ENCODE measurements at places on chromosomes 1 and 21.
A peak's percentile ranks its signal among the peaks of the same experiment; 100 is the strongest.

- no peak for DNase-seq
These were observed 65.4 kb upstream of the SMYD2 start for GRCh38 chr1:214215583-214215982.

DNA sequence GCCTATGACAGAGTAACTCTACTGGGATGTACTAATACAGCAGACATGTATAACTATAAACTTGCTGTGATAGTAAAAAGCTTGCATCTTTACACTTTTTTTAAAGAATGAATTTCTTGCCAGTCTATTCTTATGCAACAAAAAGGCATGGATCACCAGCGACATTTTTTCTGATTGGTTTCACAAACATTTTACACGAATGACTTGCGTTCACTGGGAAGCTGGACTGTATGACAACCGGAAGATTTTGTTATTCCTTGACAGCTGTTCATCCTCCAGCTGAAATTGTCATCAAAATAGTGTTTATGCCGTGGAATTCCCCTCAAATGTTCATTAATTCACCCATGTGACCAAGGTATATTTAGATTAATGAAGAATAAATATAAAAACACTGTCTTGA lies 131.0 kb downstream of the XPR1 start:
- DNase-seq = no peak

DNA sequence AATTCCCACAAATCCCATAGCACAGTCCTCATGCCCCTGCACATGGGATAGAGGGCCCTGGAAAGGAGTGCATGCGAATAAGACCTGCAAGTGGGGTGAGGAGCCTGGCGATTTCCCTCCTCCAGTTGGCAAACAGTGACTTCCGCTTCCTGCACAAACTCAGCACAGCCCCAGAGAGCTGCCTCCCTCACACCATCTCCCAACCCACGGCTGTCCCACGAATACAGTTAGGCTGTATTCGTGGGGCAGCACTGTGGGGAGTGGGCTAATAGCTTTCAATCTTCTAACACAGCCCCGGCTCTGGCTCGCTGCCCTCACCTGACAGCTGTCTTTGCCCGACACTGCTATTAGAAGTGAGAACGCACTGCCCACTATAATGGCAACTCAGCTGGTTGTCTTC lies 28.2 kb upstream of the CNTN2 start:
- no peak for DNase-seq

DNA sequence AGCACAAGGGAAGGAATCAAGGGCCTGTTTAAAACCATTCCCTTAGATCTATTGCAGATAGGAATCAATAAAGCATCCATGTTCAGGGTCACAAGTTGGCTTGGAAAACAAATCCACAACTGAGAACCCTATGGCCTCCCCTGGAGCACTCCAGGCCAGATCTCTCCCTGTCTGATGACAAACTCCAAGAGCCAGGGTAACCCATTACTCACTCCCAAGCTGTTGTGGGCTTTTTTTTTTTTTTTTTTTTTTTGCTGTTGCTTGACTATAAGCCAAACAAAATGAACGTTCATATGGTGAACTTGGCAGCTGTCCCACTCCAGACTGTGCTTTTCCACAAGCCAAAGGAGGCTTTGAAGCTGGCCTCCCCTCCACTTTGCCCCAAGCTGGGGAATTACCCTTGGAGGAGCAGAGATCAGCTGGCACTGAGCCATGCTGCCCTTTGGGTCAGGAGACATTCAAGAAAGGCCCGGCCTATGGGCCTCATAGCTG lies 35.7 kb upstream of the VAV3 start:
- peak; percentile 71 for DNase-seq

- DNase-seq = peak; percentile 42
These were observed at the start of gene GART for GRCh38 chr21:33541756-33542639. GART (minus strand) TSS chr21:33542117; CDS start chr21:33539315, 2,802 bp downstream.

DNA sequence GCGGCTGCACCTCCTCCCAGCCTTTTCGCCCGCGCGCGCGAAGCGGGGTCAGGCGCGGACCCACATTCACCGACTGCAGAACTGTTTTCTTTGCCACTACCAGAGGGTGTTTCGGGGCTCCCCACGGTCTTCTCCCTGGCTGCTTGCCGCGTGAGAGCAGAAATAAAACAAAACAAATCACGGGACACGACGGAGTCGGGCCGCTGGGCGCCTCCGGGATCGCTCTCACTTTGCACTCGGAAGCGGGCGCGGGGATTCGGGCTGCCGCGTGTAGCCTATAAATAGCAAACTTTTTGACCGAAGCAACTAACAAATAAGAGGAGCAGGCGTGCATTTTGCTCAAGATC lies 412.3 kb upstream of the ESRRG start:
- no peak for DNase-seq

DNA sequence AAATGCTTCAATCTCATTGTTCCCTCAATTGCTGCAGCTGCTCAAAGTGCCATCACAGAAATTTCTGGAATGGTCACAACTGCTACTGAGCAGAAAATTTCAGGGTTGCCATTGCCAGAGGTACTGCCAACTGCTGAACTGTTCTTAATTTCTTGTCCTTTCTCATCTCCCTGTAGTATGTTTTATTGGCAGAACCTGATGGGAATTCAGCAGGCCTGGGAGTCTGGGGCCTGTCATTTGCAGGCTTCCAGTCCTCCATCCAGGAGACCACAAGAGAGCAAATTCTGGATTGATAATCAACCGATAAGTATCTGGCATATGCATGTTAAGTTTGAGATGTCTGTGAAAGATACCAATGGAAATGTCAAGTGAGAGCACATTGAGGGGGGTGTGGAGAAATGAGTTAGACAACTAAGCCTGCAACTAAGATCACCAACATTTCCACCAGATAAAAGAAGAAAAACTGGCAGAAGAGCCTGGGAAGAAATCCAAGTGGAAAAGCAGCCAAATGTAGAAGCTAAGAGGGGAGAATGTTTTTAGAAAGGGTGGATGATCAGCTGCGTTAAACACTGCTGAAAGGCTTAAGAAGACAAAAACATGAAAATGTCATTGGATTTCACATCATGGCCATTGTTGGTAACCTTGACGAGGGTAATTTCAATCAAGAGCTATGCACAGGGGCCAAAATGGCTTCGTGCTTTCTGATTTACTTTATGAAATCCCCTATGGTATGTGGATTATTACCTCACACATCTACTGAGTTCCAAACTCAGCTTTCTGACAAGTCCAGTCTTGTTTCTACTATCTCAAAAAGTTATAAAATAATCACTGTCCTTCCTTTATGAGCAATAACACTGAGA lies 648.1 kb downstream of the PLPP3 start:
- peak; percentile 30 for DNase-seq

DNA sequence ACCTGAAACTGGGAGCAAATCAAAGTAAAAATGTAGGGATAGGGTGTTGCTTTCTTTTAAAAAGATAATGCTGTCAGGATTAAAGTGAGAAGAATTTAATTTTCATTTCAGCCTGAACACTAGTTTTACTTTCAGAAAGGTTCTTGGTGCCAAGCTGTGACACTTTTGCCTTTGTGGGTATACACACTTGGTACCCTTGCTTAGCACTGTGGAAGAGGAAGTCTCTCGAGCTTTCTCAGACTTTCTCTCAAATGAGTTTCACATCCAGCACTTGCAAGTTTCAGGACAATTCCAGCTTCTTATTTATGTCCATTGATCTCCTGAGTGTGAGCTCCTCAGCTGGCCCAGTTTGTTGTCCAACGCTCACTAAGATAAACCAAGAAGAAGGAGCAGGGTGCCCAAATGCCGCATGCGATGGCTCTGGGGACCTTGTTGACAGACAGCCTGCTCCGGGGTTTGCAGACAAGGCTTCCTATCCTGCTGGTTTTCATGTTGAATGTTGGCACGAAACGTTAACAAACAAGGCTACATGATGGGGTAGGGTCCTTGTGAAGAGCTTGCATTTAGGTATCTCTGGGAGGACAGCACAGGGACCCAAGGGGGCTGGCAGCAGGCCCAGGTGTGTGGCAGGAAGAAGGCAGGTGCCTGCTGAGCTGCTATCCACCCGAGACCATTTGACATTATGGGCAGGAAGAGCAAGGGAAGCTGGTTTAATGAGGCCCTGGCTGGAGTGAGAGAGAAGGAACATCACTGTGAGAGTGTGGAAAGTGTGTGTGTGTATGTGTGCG lies 79.7 kb downstream of the POFUT2 start:
- DNase-seq = no peak

DNA sequence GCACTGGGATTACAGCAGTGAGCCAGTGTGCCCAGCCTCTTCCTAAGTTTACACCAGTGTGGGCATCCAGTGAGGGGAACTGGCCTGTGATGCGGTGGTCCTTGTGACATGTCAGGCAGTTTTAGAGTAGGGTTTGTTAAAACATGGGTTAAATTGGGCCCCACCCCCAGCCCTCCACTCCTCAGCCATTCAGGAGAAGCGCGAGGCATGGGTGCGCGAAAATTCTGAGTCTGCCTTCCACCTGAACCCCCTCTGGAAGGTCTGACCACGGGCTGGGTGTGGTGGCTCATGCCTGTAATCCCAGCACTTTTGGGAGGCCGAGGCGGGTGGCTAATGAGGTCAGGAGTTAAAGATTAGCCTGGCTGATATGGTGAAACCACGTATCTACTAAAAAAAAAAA lies 51.7 kb downstream of the SKI start:
- DNase-seq = no peak

GRCh38 chr1:84701376-84701775 lies 11.1 kb upstream of the SSX2IP start:
- no peak for DNase-seq

- no peak for DNase-seq
These were observed 6.9 kb upstream of the RAB7B start for GRCh38 chr1:206010060-206010459.

GRCh38 chr1:212641956-212642355 lies 33.4 kb downstream of the ATF3 start:
- no peak for DNase-seq

DNA sequence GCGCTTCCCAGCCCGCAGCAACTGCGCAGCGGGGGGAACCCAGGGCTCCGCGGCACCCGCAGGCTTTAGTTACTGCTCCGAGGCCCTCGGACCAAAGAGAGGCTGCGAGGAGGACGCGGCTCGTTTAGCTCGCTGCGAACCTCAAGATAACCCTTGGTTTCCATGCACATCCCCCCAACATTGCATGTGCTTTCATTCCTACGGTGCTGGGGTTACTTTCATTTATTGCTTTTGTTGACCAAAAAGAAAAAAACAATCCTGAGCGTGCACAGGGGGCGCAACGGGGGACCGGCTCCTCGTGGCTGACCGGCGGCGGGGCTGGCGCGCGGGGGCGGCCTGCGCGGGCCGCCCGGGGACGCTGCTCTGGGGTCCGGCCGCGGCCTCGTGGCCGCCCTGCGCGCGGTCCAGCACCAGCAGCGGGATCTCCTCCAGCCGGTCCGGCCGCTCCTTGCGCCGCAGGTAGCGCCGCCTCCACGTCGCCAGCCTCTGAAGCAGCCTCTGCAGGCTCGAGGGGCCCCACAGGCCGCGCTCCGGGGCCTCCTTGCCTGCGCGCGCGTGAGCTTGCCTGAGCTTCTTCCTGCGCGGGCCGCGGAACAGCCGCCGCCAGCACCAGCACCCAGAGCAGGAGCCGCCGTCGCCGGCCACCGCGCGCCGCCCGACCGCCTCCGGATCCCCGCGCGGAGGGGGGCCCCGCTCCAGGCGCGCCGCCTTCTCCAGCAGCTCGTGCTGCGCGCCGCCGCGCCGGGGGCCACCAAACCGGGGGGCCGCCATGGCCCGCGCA lies 77.4 kb downstream of the DESI2 start:
- DNase-seq = peak; percentile 20

DNA sequence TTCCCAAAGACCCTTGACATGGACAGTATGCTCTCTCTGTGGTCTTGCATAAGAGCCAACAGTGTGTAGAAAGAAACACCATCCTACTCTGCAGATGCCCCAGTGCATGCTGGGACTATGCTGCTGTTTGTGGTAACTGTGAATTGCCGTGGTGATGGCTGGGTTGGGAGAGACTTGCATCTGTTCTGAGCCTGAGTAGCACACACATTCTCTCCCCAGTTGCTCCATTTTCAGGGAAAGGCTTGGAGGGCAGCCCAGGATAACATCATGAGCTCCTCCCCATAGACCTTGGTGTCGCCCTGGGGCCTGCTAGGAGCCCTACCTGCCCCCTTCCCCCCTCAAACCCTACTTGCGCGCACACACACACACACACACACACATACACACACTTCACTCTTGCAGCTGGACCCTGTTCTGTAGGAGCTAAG lies 120.9 kb upstream of the IPO9 start:
- peak; percentile 44 for DNase-seq

DNA sequence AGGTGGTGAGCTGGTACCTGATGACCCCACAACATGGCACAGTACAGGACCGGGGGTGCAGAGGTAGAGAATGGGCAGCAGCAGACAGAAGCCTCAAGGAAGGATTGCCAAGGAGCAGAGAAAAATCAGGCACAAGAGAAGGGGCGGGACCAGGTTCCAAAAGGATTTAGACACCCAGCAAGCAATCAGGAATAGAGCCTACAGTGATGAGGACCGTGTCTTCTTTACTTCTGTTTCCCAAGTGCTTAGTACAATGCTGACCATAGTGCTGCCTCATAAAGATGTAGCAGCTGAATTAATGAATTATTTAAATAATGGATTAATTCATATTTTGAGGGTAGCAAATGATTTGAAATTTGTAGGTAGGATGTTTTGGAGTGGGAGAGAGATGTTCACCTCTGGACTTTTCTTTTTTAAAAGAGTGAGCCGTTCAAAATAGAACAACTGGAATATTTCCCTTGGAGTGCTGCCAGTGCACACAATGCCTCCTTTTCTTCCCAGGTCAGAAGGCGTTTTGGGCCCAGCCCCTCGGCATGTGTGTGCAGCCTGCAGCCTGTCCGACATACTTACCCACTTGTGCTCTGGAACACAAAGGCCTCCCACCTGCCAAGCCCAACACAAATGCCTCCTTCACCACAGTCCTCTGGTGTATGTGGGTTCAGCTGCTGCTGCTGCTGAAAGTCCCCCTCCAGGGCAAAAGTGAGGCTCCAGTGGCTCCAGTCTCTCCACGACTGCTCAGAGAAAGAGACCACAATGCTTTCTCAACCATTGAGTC lies 19.6 kb downstream of the KANK4 start:
- DNase-seq = no peak

DNA sequence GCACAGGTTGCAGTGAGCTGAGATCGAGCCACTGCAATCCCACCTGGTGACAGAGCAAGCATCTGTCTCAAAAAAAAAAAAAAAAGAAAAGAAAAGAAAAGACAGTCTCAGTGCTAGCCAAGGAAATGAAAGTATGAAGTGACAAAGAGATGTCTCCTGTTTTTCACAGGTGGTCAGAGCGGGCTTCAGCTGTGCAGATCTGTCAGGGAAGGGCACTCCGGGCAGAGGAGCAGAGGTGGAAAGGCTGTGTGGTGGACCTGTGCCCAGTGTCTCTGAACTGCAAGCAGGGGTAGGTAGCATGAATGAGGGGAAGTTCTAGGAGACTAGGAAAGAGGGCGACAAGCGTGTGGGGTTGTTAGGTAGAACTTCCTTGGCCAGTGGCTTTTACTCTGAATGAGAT lies 67.5 kb downstream of the CD247 start:
- no peak for DNase-seq

GRCh38 chr1:161099090-161099802 lies 1.1 kb downstream of the KLHDC9 start:
- DNase-seq = no peak

- peak; percentile 44 for DNase-seq
These were observed 30.0 kb upstream of the ACP6 start for GRCh38 chr1:147700042-147701006.

DNA sequence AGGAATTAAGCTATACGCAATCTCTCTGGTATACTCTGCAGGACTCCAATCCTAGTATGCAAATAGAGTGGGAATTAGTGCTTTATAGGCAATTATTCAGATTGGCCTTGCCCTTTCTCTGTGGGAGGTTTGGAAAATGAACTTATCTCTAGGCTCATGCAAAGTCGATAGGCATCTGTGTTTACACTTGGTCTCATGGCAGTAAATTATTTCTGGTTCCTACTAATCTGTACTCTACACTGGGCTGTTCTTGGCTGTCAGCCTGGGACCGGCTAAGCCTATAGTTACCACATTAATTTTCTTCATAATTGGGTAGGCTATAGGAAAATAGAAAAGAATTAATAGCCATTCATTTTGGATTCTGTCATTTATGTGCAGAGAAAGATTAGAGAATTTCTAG lies 544.6 kb downstream of the AMY1C start:
- no peak for DNase-seq

Measured in fibroblast of skin of left quadriceps (primary cell).